Pancreas (tissue), 10 donors: ENCODE measurements at places on chromosomes 6 and 20.

DNA sequence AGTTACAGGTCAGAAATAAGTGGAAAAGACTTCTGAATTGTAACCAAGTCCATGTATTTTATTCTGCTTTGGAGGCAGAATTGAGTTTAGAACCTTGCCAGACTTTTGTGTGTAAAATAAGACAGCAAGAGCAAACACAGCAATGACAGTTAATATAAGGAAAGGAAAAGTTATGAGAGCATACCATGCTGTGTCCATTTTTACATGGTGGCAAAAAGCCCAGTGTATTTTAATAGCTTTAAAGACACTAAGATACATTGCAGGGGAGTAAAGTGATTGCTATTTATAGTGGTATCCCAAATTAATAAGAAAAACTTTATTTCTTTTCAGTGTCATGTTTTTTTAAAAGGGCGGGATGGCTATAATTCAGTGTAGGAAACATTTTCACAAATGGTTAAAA lies 45.2 kb downstream of the CDC5L start:
- no peak overlapping the region for H3K4me3 ChIP-seq
- H3K4me1 ChIP-seq = peaks cover 18% of the 10 kb centered on the region
- no peaks in the 10 kb centered on the region for H3K36me3 ChIP-seq
- no peak overlapping the region for H3K27ac ChIP-seq
- H3K27me3 ChIP-seq = no peaks in the 10 kb centered on the region

DNA sequence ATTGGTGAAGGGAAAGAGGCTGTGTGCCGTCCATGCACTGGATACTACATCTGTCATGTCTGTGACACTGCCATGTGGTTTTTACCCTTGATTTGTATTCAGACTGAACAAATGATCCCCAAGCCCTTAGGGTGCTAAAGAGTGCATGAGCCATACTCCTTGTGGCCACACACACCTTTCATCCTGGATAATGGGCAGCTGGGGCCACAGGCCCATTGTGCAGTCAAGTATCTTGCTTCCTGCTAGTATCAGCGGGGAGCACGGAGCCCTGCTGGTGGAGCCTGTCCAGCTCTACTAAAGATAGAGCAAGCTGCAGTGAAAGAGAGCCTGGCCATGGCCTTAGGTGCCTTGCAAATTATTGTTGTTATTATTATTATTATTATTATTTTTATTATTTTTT lies 75.1 kb downstream of the SLX4IP start:
- no peaks in the 10 kb centered on the region for H3K27me3 ChIP-seq
- no peak overlapping the region for H3K27ac ChIP-seq
- peaks cover 29% of the 10 kb centered on the region for H3K4me1 ChIP-seq
- H3K4me3 ChIP-seq = no peak overlapping the region
- H3K36me3 ChIP-seq = no peaks in the 10 kb centered on the region

- no peaks in the 10 kb centered on the region for H3K4me1 ChIP-seq
- no peak overlapping the region for H3K27ac ChIP-seq
- H3K36me3 ChIP-seq = no peaks in the 10 kb centered on the region
- DNase-seq = no peak
Measured at GRCh38 chr20:56957737-56958553, 308.5 kb downstream of the BMP7 start.

DNA sequence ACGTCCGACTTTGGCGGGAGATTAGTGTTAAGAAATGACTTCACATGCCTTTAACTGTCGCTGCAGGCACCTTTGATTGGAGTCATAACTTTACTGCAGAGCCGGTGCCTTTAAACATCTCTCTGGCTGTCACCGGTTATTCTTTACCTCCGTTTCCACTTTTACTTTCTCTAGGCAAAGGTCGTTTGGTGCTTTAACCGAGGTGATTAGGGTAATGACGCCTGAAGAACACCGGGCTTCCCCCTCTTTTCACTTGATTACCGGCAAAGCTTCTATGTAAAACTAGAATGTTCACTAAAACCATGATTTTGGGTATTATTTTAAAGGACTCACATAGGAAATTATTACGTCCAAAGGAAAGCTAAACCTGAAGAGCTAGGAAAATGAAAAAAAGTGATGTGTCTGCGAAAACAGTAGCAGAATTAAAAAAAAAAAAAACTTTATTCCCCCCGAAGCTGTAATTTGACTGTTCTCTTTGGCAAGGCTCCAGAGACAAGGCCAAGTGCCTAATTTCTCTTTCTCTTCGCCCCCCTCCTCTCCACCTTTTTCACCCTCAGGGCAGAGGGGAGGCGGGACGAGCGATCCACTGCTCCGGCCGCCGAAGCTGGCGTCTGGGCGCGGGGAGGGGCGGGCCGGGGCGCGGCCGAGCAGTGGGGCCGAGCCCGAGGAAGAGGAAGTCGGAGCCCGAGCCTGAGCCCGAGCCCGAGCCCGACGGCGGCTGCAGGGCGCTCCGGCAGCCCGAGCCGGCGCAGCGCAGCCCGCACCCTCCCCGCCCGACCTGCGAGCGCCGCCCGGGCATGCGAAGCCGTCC lies at the start of gene PLEKHG1:
PLEKHG1 (plus strand) TSS at position 687 of the 811 bp plus-strand sequence. CDS start 133,797 bp downstream, outside the sequence.
- no peak within 1 kb of the TSS for H3K27ac ChIP-seq
- no peaks in the 10 kb centered on the region for H3K4me1 ChIP-seq
- H3K4me3 ChIP-seq = peak within 1 kb of the TSS; percentile 49
- H3K36me3 ChIP-seq = no peaks in the 10 kb centered on the region
- DNase-seq = peak; percentile 44

DNA sequence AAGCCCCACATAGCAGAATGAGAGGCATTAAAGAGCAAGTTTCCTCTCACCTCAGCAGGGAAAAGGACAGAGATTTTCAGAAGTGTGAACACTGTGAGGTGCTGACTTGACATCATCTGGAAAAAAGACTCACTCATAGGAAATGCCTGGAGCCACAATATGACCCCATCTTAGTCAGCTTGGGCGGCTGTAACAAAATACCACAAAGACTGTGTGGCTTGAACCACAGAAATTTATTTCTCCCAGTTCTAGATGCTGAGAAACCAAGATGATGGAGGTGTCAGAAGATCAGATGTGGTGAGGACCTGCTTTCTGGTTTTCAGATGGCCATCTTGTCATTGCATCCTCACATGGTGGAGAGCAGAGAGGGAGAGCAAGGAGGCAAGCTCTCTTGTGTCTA lies 253.1 kb downstream of the ADGB start:
- no peaks in the 10 kb centered on the region for H3K27me3 ChIP-seq
- no peak for DNase-seq
- no peak overlapping the region for H3K27ac ChIP-seq
- no peaks in the 10 kb centered on the region for H3K4me1 ChIP-seq
- no peak overlapping the region for H3K4me3 ChIP-seq
- H3K36me3 ChIP-seq = no peaks in the 10 kb centered on the region

DNA sequence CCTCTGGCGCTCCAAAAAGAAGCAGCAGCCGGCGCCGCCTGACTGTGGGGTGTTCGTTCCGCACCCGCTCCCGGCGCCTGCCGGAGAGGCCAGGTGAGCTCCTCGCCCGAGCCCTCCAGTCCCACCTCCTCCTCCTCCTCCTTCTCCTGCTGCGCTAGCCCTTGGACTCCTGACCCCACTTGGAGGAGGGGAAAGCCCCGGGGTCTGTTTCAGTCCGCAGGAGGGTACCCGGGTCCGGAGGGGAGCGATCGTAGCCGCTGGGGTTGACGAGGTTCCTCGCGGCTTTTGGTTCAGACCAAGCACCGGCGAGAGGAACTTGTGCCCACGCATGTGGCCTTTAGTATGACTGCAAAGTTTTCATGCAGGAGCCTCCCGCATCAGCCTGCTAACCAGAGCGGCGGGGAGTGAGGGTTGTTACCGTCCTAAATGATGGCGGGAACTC lies 493 bp downstream of the CRYBG1 start:
- peak overlapping the region; percentile 34 for H3K27ac ChIP-seq
- peak; percentile 23 for DNase-seq
- no peaks in the 10 kb centered on the region for H3K4me1 ChIP-seq
- H3K4me3 ChIP-seq = peak overlapping the region; percentile 53
- no peaks in the 10 kb centered on the region for H3K36me3 ChIP-seq
- no peaks in the 10 kb centered on the region for H3K27me3 ChIP-seq

DNA sequence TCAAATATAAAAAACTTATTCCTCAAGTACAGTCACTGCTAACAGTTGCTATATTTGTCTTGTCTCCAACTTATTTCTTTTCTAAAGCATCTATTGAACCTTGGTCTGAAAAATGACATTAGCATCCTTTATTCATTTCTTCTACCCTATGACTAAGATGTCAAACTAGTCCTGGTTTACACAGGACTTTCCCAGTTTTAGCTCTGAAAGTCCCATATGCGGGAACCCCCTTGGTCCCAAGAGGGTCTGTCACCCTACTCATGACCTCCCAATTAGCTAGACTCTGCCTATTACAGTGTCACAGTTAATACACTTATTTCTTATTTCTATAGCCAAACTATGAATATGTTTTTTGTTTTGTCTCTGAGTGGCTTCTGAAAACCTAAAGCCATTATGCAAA lies 37.1 kb downstream of the PLEKHG1 start:
- no peaks in the 10 kb centered on the region for H3K36me3 ChIP-seq
- H3K4me3 ChIP-seq = no peak overlapping the region
- H3K27me3 ChIP-seq = no peaks in the 10 kb centered on the region

- no peak for DNase-seq
- H3K27ac ChIP-seq = no peak overlapping the region
- H3K27me3 ChIP-seq = no peaks in the 10 kb centered on the region
- peaks cover 4% of the 10 kb centered on the region for H3K4me1 ChIP-seq
- no peak overlapping the region for H3K4me3 ChIP-seq
- H3K36me3 ChIP-seq = no peaks in the 10 kb centered on the region
Measured at GRCh38 chr6:39007575-39007974, 41.0 kb upstream of the GLP1R start.

- no peaks in the 10 kb centered on the region for H3K27me3 ChIP-seq
- H3K4me1 ChIP-seq = no peaks in the 10 kb centered on the region
- no peaks in the 10 kb centered on the region for H3K36me3 ChIP-seq
- DNase-seq = no peak
- no peak overlapping the region for H3K4me3 ChIP-seq
- H3K27ac ChIP-seq = no peak overlapping the region
Measured at GRCh38 chr20:58718121-58718563, 25.5 kb downstream of the NPEPL1 start.

GRCh38 chr6:163339466-163339865 lies 75.1 kb upstream of the QKI start:
- DNase-seq = no peak
- no peak overlapping the region for H3K4me3 ChIP-seq
- H3K27ac ChIP-seq = no peak overlapping the region
- no peaks in the 10 kb centered on the region for H3K4me1 ChIP-seq
- H3K36me3 ChIP-seq = no peaks in the 10 kb centered on the region
- H3K27me3 ChIP-seq = no peaks in the 10 kb centered on the region

- H3K27ac ChIP-seq = no peak overlapping the region
- H3K36me3 ChIP-seq = no peaks in the 10 kb centered on the region
- no peaks in the 10 kb centered on the region for H3K27me3 ChIP-seq
- H3K4me3 ChIP-seq = no peak overlapping the region
- H3K4me1 ChIP-seq = peaks cover 13% of the 10 kb centered on the region
Measured at GRCh38 chr6:140320081-140321080, 945.9 kb upstream of the CITED2 start.

GRCh38 chr20:7226156-7226555 lies 458.7 kb downstream of the BMP2 start:
- no peaks in the 10 kb centered on the region for H3K27me3 ChIP-seq
- no peak overlapping the region for H3K4me3 ChIP-seq
- no peaks in the 10 kb centered on the region for H3K36me3 ChIP-seq
- DNase-seq = no peak
- H3K4me1 ChIP-seq = no peaks in the 10 kb centered on the region
- H3K27ac ChIP-seq = no peak overlapping the region
